Endothelial cell of coronary artery (primary cell): ENCODE measurements at places on chromosomes 12 and 14. TPM values are rescaled to one million over a fixed set of nuclear protein-coding genes. Genes with fewer than 3 reads are reported as not detected.

SERPINA10 gene
- total RNA-seq: not detected in 2 replicates

CD63 gene
- 1,637 and 1,643 TPM in 2 replicates for total RNA-seq

OVCH1 gene
- 0.85 TPM in 1 of 2 replicates, not detected in the other for total RNA-seq

ITGA7 gene
- 0.09 and 1.0 TPM in 2 replicates for total RNA-seq

ASCL1 gene
- not detected in 2 replicates for total RNA-seq

COX8C gene
- not detected in 2 replicates for total RNA-seq

KRT77 gene
- total RNA-seq: not detected in 2 replicates

SERPINA3 gene
- total RNA-seq: 0.18 and 36.9 TPM in 2 replicates

C1S gene
- total RNA-seq: 0.18 and 2.7 TPM in 2 replicates

LRRC43 gene
- total RNA-seq: 0.72 and 0.85 TPM in 2 replicates
